ENCODE measurements at places on chromosomes 1 and 21.

GRCh38 chr1:48659801-48660200 lies 116.9 kb downstream of the BEND5 start:
- DNase-seq = no peak

- DNase-seq = no peak
Measured at GRCh38 chr21:25906587-25906986, 171.8 kb downstream of the GABPA start.

DNA sequence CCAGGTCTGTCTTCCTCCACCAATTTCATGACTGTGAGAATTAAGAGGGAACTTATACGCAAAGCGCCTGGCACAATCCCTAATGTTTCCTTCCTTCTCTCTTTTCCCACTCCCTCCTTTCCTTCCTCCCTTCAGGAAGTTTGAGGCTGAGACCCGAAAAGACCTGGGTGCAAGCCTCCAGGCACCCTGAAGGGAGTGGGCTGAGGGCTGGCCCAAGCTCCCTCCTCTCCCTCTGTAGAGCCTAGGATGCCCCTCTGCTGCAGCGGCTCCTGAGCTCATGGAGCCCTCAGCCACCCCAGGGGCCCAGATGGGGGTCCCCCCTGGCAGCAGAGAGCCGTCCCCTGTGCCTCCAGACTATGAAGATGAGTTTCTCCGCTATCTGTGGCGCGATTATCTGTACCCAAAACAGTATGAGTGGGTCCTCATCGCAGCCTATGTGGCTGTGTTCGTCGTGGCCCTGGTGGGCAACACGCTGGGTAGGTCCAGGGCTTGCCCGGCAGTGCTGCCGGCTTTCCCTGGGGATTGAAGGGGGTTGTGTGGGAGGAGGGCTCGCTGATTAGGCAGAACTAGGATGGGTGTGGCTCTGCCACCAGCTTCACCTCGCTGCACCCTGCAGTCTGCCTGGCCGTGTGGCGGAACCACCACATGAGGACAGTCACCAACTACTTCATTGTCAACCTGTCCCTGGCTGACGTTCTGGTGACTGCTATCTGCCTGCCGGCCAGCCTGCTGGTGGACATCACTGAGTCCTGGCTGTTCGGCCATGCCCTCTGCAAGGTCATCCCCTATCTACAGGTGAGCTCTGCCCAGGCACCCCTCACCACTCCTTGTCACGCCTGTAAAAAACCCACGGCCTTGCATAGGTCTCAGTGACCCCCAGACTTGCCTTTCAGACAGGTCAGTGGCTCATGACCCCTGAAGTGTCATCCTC lies 1.7 kb downstream of the HCRTR1 start:
- DNase-seq = no peak

GRCh38 chr1:19024532-19024931 lies 68.1 kb upstream of the IFFO2 start:
- no peak for DNase-seq

DNA sequence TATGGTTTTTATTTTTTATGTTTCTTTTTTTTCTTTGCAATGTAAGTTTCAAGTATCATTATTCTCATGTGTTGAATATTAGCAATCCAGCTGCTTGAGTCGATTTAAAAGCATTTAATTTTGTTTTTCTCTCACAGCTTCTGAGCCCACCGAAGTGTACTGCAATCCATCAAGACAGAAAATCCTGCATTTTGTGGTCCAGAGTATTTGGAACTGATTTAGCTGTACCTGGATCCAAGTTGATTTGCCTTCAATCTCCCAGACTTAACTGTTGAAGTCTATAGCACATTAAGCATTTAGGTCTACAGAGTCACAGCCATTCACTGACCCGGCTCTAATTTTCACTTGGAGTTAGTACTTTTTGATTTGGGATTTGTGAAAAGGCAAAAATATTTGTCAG lies 622.9 kb upstream of the ADAMTS5 start:
- no peak for DNase-seq

DNA sequence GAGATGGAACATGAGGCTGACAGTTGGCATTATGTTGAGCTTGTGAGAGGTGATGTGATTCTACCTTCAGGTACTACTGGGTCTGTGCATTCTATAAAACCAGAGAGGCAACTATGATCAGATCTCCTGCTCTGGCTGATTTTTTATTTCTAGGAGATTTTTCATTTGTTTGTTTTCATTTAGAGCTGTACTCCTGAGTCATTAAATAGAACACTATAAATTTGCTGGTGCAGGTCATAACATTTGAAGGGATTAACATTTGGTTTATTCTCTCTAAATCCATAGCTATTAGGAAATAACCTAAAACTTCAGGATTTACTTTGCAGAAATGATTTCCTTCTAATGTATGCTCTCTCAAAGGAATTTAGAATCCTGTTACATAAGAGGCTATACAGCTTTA lies 42.9 kb downstream of the MAGI3 start:
- DNase-seq = no peak

- DNase-seq = no peak
Measured at GRCh38 chr1:165543532-165544438, at the start of gene LRRC52. Gene LRRC52 (plus strand): TSS chr1:165544000. CDS start chr1:165544297, 297 bp downstream.

DNA sequence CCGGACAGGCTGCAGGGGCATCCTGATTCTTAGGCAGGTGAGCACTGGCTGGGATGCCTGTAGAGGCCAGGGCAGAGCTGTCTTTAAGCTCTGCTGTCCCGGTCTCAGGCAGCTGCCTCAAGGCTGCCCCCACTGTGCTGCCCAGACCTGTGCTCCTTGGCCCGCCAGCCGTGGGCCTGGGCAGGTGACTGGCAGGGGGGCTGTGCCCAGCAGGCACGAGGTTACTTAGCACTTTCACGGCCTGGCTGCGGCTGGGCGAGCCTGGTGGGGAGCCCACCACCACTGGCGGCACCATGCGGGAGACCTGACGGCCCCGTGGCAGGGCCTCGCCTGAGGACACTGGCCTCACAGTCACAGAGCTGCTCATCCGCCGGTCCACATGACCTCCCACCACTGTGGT lies 8.2 kb downstream of the CRYBG2 start:
- no peak for DNase-seq

DNA sequence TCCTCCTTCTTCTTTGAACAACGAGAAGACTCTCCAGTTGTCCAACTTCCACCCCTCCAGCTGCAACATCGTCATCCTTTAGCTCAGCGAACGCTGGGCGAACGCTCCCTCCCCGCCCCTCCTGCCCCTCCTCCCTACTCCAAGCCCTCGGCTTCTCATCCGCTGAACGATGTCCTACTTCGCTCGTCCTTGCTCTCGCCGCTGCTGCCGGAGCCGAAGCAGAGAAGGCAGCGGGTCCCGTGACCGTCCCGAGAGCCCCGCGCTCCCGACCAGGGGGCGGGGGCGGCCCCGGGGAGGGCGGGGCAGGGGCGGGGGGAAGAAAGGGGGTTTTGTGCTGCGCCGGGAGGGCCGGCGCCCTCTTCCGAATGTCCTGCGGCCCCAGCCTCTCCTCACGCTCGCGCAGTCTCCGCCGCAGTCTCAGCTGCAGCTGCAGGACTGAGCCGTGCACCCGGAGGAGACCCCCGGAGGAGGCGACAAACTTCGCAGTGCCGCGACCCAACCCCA lies at the start of gene BCAN:
BCAN (plus strand) TSS at position 357 of the 504 bp plus-strand sequence. CDS start 3,938 bp downstream, outside the sequence.
- DNase-seq = no peak

DNA sequence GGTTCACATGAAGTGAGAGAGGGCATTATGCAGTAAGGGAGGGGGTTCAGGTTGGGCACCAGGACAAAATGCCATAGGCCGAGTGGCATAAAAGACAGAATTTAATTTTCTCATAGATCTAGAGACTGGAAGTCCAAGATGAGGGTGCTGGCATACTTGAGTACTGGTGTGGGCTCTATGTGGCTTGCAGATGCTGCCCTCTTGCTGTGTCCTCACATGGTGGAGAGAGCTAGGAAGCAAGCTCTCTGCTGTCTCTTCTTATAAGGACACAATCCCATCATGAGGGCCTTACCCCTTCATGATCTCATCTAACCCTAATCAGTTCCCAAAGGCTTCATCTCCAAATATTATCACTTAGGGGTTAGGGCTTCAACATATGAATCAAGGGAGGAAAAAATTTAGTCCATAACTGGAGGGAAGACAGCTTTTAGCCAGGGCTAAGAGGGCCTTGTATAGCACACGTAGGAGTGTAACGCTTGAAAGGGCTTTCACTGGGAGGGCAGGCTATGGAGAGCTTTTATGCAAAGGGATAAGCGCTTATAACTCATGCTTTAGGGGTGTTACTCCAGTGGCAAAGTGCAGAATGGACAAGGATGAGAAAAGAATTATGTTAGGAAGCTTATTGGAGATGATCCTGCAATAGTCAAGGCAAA lies 64.5 kb downstream of the PLPPR5 start:
- DNase-seq = no peak

GRCh38 chr1:23369335-23370013 lies at the start of gene ZNF436:
Gene ZNF436 (minus strand): TSS chr1:23369836. CDS start chr1:23368005, 1,831 bp downstream.
- peak; percentile 75 for DNase-seq

GRCh38 chr1:56404561-56405030 lies 174.8 kb downstream of the PLPP3 start:
- DNase-seq = peak; percentile 18

DNA sequence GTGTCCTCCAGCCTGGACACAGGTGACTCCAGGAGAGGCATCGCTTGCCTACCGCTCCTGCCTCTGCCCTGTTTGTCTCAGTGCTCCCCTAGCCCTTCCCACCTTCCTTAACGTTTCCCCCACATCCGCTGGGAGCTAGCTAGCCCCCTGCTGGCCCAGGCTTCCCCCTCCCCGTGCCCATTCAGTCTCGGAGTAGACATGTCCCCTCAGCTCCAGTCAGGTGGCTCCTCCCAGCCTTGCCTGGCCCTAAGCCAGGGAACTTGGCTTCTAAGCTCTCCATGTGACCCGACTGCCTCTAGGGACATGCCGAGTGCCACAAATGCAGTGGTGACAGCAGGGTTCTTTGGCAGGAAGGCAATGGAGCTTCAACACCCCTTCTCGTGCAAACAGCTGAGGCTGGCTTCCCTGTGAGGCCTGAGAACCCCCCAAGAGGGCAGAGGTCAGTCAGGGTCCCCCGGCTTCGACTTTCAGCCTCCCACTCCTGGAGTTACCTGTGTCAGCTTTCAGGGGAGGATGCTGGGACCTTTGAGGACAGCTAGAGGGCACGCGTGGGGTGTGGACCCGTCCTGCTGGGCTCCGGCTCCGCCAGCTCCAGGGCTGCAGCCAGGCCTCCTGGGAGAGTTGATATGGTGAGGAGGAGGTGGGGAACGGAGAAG lies 16.2 kb downstream of the DRAXIN start:
- DNase-seq = no peak

DNA sequence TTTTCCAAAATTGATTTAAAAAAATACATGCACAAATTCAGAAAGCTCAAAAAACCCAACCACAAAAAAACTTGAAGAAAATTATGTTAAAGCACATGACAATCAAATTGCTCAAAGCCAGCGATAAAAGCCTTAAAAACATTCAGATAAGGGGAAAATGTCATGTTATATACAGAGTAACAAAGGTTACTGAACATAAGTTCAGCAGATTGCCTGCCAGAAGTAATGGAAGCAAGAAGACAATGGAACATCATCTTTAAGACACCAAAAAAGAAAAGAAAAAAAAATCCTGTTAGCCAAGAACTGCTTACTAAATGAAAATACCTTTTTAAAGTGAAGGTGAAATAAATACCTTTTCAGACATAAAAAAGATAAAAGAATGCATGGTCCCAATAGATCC lies 147.2 kb upstream of the SGIP1 start:
- no peak for DNase-seq

- DNase-seq = no peak
Measured at GRCh38 chr1:116462722-116463121, 89.7 kb downstream of the ATP1A1 start.

DNA sequence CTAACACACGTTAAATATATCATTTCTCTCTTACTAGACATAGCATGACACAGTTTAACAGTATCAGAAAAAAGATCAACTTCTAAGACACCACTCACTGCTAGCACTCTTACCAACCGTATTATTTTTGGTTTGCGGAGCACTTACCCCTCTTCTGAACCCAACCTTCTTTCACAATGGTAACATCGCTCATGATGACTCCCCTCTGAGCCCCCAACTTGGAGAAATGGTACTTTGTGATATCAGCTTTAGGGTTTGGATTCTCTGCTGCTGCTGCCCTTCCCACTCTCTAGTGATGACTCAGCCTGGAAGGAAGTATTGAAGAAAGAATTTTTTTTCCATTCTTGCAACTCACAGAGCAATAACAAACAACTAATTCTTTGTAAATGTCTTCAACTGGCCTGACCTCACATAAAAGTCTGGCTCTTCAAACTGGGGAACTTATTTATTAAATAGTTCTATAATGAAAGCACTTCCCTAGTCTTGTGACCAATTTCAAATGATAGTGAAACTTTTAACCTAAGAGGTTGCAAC lies 7.0 kb downstream of the AKT3 start:
- peak; percentile 56 for DNase-seq

DNA sequence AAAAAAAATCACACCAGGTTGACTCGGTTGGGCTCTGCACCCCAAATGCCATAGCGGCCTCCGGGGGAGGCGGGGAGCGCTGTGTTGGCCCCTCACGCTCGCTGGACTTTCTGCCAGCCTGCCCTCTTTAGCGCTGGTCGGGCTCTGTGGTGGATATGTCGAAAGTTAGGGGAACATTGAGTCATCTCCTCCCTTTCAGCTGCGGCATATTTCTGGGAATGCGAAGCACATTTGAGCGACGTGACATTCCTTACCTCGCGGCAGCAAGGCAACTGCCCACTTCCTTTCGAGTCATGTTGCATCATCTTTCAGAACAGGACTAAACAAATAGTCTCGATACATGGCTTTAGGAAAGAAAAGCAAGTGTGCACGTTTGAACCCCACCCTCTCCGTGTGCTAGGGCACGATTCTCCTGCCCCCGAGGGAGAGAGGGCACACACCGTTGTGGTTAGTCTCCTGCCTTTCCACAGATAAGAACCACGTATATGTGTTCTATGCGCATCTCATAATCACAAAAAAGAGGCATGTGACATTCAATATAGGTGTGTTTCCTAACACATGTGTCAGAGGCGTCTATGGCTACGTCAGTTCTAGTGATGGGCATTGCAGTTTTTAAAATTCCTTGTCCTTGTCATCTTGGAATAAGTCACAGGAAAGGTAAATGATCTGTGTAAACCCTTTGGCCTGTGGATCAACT lies 105.9 kb upstream of the SLC45A1 start:
- DNase-seq = peak; percentile 97

- no peak for DNase-seq
Measured at GRCh38 chr1:228293393-228293792, 85.5 kb downstream of the OBSCN start.

GRCh38 chr1:159076438-159077119 lies at the start of gene AIM2:
Gene AIM2 (minus strand): TSS chr1:159076766. CDS start chr1:159073499, 3,267 bp downstream.
- DNase-seq = no peak

- no peak for DNase-seq
Measured at GRCh38 chr1:221562542-221563475, 179.1 kb downstream of the DUSP10 start.

GRCh38 chr21:43782431-43783097 lies 6.5 kb upstream of the CSTB start:
- DNase-seq = no peak

DNA sequence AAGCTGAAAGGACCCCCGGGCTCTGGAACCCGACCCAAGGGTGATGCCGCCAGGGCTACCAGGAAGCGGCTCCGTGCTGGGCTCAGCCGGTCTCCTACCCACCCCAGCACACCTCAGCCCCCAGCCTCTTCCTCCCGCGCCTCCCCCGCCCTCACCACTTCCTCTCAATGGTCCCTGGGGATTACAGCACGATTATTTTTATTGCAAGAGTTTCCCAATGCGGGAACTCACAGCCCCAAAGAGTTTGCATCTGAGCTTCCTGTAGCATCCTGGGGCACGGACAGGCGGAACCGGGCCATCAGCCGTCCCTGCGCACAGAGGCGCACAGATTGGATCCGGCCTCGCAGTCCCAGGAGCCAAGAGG lies 8.7 kb upstream of the SLX9 start:
- DNase-seq = no peak
